ENCODE measurements at places on chromosomes 7 and 10. TPM values are rescaled to one million over a fixed set of nuclear protein-coding genes. Genes with fewer than 3 reads are reported as not detected.

The OIT3 gene
- total RNA-seq = not detected

The FAM237B gene
- not detected for total RNA-seq

The VSIR gene
- total RNA-seq = 6.5 TPM

The SUN3 gene
- not detected for total RNA-seq

The KNDC1 gene
- total RNA-seq = under 0.01 TPM

The EPO gene
- not detected for total RNA-seq

The AKR1C8 gene
- not detected for total RNA-seq

The TRIM73 gene
- 0.32 TPM for total RNA-seq

The PAPSS2 gene
- 43.5 TPM for total RNA-seq

The PRDX3 gene
- total RNA-seq = 214 TPM

The EN2 gene
- not detected for total RNA-seq

The PUS7 gene
- 45.1 TPM for total RNA-seq

The NME8 gene
- not detected for total RNA-seq

The SCART1 gene
- total RNA-seq = 0.76 TPM

The AGMO gene
- 8.2 TPM for total RNA-seq

The SPRN gene
- not detected for total RNA-seq

The GDF10 gene
- under 0.01 TPM for total RNA-seq

The CCAR1 gene
- total RNA-seq = 30.2 TPM

The MCMBP gene
- total RNA-seq = 85.3 TPM

The DDC gene
- total RNA-seq = not detected

The NKX2-3 gene
- 5.2 TPM for total RNA-seq

The HACD1 gene
- total RNA-seq = 31.3 TPM

The CASTOR2 gene
- 4.0 TPM for total RNA-seq

The DNAJC9 gene
- total RNA-seq = 56.8 TPM

The GJC3 gene
- total RNA-seq = not detected

The SLC26A4 gene
- 0.65 TPM for total RNA-seq

The CACNA2D1 gene
- 54.6 TPM for total RNA-seq

The BTBD16 gene
- not detected for total RNA-seq

The TMEM140 gene
- total RNA-seq = 22.3 TPM

The MYOF gene
- 214 TPM for total RNA-seq

The KDM7A gene
- total RNA-seq = 3.2 TPM

The PRSS1 gene
- not detected for total RNA-seq

The ADIRF gene
- total RNA-seq = 12.0 TPM

Data from epithelial cell of umbilical artery (primary cell).